CD4-positive, alpha-beta T cell treated with Interleukin-4 for 1 hour (primary cell): ENCODE measurements at places on chromosomes 6 and 20.

DNA sequence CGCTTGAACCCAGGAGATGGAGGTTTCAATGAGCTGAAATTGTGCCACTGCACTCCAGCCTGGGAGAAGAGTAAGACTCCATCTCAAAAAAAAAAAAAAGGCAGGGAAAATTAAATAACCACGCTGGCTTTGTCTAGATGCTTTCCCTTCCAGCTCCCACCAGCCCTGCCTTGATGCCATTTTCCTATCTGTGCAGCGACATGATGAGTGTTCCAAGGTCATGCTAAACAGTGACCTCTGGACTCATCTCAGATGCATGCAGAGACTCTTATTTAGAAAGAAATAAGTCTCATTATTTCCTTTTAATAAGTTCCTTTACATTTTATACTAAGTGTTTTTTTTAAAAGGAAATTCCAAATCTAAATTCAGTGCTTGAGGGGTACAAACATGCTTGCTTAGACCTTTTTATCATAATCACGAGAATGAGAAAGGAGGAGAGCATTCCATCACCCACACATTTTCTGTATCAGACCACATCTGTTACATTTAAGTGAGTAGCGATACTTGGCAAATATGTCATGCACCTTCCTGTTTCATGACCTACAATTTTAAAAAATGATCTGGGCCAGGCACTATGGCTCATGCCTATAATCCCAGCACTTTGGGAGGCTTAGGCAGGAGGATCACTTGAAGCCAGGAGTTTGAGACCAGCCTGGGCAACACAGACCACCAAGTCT, 101.1 kb upstream of the RREB1 start:
- DNase-seq, result no peak

- DNase-seq, result no peak
Measured at GRCh38 chr6:111356551-111356950, 126.5 kb downstream of the REV3L start.

- DNase-seq, result no peak
Measured at GRCh38 chr6:53536561-53536960, 8.3 kb downstream of the GCLC start.

DNA sequence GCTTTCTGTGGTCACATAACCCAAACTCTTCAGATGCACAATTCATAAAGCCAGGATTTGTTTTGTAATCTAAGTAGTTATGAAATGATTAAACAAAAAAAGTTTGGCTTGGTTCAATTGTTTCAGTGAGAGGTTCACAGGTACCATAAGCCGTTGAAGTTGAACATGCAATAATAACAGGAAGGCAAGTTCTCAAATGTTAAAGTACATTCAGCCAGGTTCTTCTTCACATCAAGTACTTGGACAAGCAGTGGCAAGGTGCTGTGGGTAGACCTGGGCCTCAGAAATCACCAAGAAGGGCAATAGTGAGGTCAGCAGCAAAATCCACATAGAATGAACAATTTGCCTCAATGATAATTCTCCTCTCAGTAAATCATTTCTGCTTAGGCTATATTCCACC, 175.5 kb downstream of the EPM2A start:
- no peak for DNase-seq

- no peak for DNase-seq
Measured at GRCh38 chr6:72322771-72323170, 299.1 kb upstream of the KCNQ5 start.

DNA sequence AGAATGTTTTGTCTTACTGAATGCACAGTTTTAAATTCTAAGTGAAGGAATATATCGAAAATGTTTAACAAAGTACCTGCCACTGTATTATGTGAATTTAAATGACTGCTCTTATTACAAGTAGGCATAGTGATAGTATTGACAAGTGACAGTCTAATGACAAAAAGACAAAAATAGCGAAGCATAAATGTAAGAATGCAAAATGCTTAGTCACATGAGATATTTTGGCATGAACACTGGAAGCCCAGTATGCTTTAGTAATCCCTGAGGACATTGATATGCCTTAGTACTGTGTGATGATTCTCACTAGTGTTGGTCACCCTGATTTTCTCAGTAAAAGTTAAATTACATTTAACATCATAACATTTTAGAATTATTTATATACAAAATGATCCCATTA, 153.5 kb downstream of the EYA4 start:
- no peak for DNase-seq

DNA sequence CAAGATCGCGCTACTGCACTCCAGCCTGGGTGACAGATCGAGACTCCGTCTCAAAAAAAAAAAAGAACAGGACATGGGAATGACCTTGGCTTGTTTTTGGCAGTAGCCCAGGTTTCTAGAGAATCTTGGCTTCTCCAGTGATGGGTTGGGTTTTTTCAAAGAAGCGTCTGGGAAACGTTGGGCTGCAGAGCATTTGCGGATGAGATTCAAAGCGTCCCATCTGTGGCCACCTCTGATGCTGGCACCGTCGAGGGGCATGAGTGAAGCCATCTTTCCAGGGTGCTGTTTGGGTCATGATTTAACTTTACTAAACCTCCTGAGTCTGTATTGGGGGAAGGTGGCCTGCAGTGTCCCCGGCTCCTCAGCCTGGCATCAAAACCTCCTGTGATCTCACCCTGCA, 43.2 kb upstream of the SRF start:
- no peak for DNase-seq

DNA sequence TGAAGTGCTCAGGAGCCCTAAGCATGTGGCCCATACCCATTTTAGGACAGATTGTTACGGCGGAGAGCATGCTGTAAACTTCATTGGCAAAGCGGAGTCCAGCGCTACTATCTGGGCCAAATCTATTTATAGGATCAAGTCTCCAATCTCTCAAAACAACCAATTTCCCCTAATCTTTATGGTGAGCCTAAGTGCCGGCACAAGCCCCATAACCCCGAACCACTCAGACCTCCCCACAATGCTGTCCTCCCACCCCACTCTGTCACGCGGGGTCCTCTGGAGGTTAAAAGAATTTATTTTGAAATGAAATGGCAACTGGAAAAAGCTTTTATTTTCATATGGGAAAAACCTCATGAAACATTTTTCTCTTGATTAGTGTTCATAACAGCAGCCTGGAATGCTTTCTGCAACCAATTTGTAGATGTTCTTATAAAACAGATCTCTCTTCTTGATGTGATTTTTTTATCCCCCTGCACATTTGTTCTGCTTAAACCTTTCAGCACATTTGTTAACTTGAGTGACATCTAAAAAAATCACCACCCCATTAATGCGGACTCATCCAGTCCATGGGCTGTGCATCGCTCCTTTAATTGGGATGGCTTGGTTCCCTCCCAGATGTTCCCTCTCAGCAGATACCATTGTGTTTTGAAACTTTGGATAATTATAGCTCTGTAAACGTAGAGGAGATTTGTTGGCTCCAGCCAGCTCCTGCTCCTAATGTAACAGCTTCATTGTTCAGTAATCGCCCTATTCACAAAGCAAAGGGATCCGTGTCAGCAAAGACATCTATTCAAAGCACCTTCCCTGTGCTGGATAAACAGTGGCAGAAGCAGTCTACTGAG, 323.6 kb downstream of the CD83 start:
- DNase-seq, result no peak

- peak; percentile 27 for DNase-seq
Measured at GRCh38 chr6:13763740-13764381, 50.5 kb downstream of the MCUR1 start.

DNA sequence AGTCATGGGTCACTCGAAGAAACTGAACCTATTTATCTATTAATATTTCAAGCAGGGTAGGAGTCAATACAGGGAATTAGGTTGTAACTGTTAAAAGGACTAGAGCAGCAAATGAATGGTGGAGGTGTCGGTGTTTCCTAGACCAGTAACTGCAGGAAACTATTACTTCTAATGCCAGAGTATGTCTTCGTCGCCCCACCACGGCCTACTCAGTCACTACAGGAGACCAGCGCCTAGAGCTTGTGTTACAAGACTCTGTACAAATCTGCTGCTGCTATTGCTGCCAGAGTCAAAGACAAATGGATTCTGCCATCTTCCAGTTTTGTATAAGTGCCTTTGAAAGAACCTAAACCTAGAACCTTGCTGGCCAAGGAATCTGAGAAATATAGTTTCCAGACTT, 343.9 kb downstream of the SOX4 start:
- DNase-seq, result no peak

GRCh38 chr20:44405785-44406571, 50.5 kb downstream of the HNF4A start:
- no peak for DNase-seq

- DNase-seq, result no peak
Measured at GRCh38 chr20:4480104-4480503, 241.6 kb upstream of the PRND start.

GRCh38 chr20:54716174-54716747, 240.9 kb downstream of the DOK5 start:
- no peak for DNase-seq

DNA sequence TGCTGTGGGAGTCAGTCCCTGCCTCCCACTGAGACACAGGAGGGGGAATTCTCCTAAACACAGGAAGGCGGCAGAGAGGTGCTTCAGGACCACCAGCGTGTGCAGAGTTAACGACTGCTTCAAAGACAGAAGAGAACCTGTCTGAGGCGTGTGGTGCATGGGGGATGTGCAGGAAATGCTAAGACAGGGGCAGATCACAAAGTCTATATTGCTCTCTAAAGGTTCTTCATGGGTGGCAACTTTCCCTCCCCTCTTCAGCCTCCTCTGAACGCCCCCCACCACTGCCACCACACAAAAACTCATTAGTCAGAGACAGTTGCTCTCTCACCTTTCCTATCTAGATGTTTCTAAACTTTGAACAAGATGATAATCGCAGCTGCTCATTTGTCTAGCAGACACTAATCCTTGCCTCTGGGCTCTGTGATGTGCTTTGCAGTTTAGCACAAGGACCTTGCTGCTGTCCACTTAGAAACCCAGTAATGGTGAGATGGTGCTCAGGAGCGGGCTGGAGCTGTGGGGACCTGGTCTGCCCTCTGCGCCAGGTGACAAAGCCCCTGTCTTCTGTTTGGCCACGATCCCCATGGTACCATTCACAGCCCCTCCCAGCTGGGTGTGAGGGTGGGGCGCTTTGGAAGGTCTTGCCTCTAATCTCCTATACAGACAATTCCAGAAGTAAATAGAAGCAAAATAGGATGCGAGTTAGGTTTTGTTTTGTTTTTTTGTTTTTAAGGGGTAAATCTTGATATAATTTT, 219.6 kb downstream of the NRN1 start:
- no peak for DNase-seq

GRCh38 chr20:1810926-1811620, 84.1 kb upstream of the SIRPA start:
- peak; percentile 43 for DNase-seq

DNA sequence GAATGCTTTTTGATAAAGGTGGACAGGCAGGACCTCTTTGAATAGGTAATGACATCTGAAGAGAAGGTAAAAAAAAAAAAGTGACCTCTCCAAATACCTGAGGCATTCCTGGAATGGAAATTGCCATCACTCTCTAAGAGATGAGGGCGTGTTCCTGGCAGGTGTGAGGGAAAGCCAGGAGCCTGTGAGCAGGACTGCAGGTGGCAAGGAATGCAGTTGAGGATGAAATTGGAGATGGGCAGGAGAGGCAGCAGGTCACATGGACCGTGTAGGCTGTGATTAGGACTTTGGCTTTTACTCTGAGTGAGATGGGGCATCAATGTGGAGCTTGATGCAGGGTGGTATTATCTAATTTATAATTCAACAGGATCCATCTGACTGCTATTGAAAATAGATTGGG, 227.4 kb downstream of the LRFN2 start:
- DNase-seq, result no peak

DNA sequence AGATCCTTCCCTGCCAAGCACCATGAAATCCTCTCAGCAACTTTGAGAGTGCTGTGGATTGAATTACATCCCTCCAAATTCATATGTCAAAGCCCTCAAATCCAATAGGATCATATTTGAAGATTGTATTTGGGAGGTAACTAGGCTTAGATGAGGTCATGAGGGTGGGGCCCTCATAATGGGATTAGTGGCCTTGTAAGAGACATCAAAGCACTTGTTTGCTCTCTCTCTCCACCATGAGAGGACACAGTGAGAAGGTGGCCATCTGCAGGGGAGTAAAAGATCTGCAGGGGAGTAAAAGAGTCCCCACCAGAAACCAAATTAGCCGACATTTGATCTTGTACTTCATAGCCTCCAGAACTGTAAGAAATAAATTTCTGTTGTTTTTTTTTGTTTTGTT, 298.2 kb downstream of the SAMD5 start:
- DNase-seq, result no peak

DNA sequence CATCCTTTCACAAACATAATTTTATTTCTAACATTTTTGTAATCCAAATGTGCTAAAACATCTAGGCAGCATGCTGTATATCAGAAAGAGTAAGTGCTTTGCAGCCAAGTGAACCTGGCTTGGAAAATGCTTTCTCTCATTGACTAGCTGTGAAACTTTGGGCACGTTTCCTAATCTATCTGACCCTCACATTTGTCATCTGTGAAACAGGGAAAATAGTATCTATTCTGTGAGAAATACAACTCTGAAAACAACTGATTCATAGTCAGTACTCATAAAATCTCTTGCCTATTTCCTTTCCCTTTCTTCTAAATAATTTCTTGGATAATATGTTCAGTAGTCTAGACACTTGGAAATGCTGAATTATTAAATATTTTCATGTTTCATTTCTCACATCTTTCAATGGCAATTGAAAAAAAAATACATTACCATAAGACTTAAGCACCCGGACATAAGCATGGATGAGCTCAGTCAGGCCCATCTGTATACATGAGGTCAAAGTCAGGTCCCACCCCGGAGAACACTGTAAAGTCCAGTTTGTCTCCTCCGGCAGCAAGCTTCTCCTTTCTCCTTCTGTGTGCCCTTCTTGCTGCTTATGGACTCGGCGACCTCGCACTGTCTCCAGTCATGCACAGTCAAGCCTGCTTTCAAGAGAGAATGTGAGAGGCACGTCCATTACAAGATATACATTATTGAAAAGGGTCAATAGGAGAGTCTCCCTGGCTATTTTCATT, 455.0 kb upstream of the SOX4 start:
- no peak for DNase-seq

GRCh38 chr6:110728501-110728900, 86.8 kb downstream of the CDK19 start:
- DNase-seq, result no peak

DNA sequence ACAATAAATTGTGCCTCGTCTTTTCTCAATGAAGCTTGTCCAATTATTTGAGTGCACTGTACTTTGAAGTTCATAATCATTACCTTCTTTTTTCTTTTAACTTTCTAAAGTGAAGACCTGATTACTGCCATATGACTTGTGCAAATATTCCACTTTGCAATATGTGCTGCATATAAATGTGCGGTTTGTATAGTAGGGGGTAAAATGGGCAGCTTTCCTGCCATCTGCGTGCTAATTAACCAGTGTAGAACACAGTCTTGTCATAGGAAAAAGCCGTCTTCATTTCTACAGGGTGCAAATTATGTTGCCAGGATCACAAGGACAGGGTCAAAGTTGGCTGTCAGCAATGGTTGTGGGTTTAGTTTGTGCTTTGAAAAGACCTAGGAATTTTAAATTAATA, 397.0 kb downstream of the NKAIN2 start:
- DNase-seq, result no peak

- no peak for DNase-seq
Measured at GRCh38 chr6:118436482-118436881, 111.6 kb upstream of the PLN start.

DNA sequence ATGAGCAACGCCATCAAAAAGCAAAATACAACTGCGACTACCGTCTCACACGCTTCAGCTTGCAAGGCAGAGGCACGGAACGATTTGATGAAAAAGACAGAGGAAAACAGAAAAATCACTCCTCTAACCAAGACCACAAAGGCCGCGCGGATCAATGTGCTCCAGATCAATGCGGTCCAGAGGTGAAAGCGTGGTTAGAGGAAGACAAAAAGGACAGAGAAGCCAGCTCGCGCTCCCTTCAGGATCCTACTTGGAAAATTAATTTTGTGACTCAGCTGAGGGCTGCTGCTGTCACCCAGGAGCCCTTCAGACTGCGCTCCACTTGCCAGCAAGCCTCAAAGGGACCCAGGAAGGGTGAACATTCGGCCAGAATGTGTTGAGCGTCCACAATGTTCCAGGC, 140.2 kb upstream of the RPS6KA2 start:
- DNase-seq, result no peak
